ENCODE measurements at places on chromosomes 5 and 9.

DNA sequence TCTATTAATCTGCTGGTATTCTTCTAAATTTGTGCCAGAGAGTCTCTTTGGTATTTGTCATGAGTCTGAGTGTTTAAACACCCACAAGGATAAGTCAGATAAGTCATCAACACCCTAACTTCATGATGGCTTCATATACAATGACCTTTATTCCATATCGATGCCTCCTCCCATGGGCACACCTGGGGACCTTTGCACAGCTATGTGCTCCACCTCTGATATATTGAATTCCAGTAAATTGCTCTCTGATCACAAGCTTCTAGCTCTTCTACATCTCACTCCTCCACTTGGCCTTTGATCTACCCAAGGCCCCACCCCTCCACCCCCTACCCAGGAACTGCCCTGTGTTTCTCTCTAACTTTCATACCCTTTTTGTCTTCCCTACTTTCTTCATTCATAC lies 102.7 kb upstream of the MIER3 start:
- DNase-seq, result no peak

GRCh38 chr5:178797101-178797521 lies 62.6 kb upstream of the ZNF354B start:
- no peak for DNase-seq

GRCh38 chr5:171365351-171365750 lies 22.3 kb upstream of the NPM1 start:
- DNase-seq, result no peak

GRCh38 chr5:31770998-31771397 lies 132.1 kb downstream of the PDZD2 start:
- DNase-seq, result no peak

DNA sequence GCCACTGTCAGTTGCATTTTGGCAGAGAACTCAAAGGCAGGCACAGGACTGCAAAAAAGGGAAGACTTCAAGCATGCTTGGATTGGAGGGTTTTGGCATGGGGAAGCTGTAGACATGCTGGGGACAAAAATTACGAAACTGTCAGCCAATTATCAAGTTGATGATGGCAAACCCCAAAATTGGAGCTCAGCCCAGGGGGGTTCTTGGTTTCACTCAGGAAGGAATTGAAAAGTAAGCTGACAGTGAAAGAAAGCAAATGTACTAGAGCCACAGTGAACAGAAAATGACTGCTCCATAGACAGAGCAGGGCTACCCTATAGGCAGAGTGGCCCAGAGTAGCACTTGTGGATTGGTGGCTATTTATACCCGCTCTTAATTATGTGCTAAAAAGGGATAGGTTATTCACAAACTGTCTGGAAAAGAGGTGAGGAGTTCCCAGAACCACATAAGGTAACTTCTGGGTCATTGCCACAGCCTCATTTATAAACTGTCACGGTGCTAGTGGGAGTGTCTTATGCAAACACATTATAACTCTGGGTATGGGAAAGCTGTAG lies 14.6 kb upstream of the CFAP95 start:
- DNase-seq, result no peak

- DNase-seq, result peak; percentile 45
These were observed at the start of gene FGD3 for GRCh38 chr9:92947268-92948037. Gene FGD3, plus strand, starts transcription at chr9:92947523. Its CDS starts 28,734 bp downstream, at chr9:92976257.

DNA sequence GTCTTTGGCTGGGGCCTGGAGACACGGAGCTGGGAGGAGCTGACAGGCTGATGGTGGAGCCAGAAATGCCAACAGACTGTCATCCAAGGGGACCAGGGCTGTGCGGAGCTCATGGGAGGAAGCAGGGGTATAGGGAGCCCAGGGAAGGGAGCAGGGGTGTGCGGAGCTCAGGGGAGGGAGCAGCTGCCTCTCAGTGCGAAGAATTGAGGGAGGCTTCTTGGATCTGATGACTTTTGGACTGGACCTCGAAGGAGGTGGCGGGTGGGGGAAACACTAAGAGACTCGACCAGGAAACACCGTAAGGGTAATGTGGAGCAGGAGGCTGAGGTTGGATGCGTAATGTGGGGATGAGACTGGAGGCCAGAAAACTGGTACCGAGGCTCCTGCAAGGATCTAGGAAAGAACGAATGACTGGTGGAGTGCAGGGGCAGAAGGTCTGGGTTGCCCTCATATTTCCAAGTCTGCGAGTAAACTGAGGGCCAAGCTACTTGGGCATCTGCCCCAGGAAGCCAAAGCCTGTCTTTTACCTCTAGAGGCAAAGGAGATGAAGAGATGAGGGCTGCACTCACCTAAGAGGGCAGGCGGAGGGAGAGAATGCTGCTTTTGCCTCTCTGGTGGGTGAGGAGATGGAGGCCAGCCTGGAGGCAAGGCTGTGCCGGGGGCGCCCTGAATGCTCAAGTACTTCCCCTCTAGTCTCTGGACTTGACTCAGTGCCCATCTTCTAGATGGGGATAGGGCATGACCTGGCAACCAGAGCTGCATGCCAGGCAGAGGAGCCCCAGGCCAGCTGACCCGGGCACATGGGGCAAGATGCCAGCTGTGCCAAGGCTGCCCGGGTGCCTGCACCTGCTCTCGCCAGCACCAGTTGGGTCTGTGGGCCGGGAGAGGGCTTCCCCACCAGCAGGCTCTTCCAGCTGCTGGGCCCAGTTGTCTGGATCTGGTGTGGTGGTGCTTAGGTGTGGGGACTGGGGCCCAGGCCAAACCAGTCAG lies 2.3 kb downstream of the PTGS1 start:
- no peak for DNase-seq

DNA sequence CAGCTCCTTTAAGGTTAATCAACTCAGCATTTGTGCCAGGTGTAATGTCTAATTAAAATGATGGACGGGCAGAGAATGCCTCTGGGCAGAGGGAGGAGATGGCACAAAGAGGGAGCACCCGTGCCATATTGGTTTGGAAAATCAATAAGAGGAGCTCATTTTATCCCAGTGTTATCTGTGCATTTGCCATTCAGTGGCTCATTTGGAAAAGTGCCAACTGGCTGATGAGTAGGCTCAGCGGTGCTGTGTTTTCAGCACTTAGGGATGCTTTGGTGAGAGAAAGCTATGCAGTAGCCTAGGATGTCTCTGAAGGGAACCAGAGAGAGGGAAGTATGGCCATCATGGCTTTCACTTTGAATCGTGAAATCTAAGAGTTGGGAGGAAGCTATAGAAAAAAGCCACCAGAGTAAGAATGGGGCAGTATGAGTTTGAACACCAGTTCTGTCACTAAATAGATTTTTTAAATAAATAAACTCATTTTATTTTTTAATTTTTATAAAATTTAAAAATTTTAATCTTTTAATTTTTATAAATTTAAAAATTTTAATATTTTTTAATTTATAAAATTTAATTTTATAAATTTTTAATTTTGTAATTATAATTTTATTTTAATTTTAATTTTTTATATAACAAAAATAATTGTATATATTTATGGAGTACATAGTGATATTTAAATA lies 472.8 kb downstream of the BRINP1 start:
- no peak for DNase-seq

DNA sequence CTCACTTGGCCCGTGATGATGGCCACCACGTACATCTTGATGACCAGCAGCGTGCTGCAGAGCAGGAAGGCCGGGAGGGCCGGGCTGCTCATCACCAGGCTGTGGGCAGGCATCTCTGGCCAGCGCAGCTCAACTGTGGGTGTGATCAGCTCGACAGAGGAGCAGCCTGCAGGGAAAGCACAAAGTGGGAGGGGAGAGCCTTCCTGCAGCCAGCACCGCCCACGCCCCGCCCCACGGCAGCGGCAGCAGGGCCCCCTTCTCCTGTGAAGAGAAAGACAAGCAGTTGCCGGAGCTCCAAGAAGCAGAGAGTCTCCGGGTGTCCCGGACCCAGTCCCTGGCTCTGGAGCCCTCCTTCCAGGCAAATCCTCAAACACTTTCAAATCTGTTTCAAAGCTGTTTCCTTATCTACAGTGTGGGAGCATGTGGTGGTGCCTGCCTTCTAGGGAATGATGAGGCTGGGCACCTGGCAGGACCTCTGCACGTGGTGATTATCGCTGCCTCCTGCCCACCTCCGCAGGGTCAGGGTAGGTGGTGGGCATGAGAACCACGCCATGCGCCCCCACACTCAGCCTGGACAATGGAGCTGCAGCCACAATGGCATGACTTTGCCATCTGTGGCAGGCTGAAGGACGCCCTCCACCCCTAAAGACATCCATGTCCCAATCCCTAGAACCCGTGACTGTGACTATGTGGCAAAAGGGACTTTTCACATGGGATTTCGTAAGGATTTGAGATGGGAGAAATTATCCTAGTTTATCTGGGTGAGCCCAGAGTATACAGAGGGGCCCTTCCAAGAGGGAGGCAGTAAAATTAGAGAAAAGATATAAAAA lies at the start of gene PTGES:
Gene PTGES (minus strand): TSS at position 143 of the 830 bp plus-strand sequence. CDS start 30 bp downstream, at position 113.
- peak; percentile 68 for DNase-seq

DNA sequence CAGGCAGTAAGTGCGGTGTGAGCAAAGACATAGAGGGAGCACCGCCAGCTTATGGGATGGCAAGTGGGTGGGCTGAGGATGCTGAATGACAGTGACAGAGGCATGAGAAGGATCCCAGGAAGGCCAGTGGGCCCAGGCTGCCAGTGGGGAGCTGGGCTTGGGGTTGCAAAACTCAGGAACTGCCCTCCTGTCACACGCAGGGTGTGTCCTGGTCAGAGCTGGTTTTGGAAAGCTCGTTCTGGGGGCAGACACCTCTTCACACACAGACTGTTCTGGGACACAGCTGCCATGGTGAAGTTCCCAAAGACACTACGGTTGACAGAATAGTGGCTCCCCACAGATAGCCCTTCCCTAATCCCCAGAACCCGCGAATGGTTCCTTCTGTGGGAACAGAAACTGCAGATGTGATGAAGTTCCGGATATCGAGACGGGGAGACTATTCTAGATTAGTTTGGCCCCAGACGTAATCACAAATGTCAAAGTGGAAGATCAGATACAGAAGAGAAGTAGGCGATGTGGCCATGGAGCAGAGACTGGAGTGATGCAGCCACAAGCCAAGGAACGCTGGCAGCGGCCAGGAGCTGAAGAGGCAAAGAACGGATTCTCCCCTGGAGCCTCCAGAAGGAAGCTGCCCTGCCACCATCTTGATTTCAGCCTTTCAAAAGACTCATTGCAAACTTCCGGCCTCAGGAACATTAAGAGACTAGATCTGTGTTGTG lies 159.0 kb downstream of the COL23A1 start:
- DNase-seq, result no peak

- no peak for DNase-seq
These were observed 1.7 kb downstream of the DNAJC25 start for GRCh38 chr9:111632695-111633388.

DNA sequence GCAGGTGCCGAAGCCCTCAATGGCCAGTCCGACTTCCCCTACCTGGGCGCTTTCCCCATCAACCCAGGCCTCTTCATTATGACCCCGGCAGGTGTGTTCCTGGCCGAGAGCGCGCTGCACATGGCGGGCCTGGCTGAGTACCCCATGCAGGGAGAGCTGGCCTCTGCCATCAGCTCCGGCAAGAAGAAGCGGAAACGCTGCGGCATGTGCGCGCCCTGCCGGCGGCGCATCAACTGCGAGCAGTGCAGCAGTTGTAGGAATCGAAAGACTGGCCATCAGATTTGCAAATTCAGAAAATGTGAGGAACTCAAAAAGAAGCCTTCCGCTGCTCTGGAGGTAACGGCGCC lies 32.9 kb downstream of the CXXC5 start:
- no peak for DNase-seq

DNA sequence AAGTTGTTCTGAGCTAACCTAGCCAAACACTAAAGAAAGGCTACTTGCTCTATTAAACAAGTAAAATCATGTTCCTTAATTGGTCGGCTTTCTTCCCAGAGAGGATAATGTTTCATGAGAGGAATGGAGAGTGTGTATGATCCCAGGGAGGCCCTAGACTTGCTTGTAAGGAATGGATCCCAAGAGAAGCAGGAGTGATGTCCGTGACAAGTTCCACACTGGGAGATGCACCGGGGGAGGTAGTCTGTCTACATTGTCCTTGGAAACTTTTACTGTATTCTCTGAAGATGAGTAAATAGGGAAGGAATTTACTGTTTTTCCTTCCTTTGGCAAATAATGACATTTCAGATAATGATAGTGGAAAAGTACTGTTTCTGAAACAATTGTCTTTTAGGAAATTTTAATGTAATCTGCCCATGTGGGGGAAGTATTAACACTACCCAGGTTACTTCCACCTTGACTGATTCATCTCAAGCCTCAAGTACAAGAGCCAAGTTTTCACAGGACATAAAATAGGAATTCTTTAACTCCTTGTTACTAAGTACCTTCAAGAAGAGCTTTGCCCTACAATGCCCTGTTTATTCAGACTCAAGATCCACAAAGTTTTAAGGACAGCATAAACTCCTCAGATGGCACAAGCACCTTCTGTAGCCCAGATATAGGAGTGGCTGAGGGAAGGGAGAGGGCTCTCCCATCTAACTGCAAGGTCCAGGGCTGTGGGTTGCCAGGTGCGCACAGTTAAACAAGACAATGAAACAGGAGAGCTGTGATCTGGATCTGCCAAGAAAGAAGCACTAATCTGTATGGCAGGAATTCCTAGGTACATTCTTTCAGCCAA lies 152.1 kb downstream of the GNA14 start:
- DNase-seq, result peak; percentile 54

GRCh38 chr5:102762562-102763227 lies 7.6 kb downstream of the PAM start:
- DNase-seq, result no peak

DNA sequence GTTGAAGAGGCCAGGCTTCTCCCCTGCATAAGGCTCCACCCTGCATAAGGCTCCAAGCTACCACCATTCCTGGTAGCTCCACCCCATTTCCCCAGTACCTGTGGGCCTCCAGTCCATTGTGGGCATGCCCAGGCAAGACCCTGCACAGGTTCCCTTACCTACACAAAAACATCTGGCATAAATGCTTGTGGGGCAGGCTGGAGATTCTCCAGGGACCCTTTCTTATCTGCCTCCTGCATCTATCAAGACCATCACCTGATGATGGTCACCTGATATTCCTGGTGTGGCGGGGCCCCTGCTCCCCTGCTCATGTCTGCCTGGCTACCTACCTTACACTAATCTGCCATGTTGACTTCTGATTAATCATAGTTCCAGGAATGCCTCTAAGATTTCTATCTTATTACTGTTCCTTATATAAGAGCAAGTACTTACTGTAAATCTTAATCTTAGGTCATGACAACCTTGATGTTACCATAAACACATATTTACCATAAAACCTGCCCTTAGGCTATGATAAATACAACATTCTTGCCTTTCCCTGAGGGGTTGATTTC lies 41.0 kb downstream of the FGD3 start:
- no peak for DNase-seq

GRCh38 chr5:111004291-111004690 lies 67.2 kb upstream of the TSLP start:
- DNase-seq, result no peak

GRCh38 chr5:132222649-132223038 lies 5.0 kb downstream of the P4HA2 start:
- no peak for DNase-seq

- DNase-seq, result no peak
These were observed 83.0 kb upstream of the IFNK start for GRCh38 chr9:27440888-27441740.

DNA sequence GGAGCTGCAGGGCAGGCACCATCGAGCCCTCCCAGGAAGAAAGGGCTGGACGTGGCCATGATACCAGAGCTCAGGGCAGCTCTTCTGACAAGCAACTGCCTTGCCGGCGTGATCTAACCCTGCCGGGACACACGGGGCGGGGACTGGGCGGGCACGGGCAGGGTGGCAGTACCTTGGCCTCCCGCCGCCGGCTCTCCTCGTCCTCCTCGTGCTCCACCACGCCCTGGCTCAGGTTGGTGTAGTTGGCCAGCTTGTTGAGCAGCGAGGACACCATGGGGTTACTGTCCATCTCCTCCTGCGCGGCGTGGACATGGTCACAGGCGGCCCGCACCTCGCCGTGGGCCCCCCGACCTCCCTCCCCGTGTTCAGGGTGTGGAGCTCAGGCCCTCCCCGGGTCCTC lies 18.5 kb downstream of the SLC12A7 start:
- no peak for DNase-seq

GRCh38 chr5:175824676-175825075 lies 46.7 kb upstream of the CPLX2 start:
- DNase-seq, result no peak
